Non-pigmented ciliary epithelial cell (primary cell): ENCODE measurements at places on chromosomes 1 and 21.

DNA sequence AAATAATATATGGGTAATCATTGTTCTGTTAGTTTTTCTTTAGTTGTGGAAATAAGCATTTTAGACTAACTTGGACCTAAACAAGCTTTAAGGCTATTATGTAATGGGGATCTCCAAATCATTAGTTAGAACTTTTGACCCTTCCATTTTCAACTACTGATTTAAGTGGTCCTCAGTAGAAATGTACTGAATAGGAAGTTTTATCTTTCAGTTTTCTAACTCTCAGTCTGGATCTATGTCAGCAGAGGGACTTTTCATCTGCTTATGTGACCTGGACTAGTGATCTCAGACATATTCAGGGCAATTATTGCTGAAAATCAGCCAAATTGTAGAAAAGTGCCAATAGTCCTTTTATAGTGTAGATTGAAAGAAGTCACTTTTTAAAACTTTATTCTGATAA lies 56.0 kb downstream of the SASS6 start:
- DNase-seq: no peak

DNA sequence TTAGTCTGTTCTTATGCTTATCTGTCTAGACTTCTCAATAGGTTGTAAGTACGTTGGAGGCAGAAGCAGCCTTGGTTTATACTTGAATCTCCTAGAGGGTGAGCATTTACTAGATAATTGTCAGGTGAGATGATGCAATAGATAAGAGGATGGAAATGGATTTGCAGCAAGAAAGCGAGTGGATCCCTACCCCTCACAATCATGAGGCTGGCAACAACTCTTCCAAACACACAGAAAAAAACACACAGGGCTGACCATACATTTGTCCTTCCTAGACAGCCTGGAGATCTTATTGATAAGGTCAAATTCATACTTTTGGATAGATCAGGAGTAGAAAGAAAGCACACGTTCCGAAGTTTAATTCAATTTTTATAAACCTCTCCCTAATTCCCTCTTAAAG lies 481.4 kb upstream of the CAMK1G start:
- DNase-seq: no peak

DNA sequence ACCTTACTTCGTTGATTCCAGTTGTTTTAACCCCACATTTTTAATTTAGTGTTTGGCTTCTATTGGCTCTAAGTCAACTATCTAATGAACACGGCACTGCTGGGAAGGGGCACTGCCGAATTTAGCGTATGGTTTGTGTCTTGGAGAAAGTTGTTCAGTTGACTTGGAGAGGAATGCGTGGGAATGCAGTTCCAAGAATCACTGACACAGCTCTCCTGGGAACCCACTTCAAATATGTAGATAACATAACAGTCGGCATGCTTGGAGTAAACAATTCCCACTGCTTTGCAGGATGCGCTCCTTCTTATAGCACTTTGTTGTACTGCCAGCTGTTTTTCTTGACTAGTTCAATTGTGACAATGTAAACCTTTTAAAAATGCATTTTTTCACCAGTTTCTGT lies 104.3 kb downstream of the RYR2 start:
- no peak for DNase-seq

DNA sequence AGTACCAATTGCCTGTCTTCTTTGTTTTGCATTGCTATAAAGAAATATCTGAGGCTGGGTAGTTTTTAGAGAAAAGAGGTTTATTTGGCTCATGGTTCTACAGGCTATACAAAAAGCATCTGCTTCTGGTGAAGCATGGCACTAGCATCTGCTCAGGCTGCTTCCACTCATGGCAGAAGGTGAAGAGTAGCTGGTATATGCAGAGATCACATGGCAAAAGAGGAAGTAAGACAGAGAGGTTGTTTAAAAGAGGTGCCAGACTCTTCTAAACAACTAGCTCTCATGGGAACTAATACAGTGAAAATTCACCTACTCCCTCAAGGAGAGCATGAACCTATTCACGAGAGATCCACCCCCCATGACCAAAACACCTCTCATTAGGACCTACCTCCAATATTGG lies 56.7 kb upstream of the GUCA2B start:
- no peak for DNase-seq

GRCh38 chr1:226627924-226628611 lies 79.5 kb downstream of the STUM start:
- no peak for DNase-seq

DNA sequence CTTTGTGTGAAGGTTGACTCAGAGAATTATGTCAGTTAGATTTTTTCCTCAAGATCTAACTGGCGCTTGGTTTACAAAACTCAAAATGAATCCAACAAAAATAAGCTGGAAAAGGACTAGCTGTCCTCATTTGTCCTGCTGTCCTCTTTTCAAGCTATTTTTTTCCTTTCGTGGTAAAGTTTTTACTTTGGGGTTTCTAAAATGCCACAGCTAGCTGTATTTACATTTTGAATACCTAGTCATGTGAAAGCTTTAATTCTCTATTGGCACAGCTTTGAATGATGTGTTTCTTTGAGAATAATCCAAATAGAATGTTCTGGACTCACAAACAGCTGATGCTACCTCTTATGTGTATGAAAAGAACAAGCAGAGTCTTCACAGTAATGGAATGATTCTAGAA lies 673.6 kb upstream of the NR5A2 start:
- no peak for DNase-seq

DNA sequence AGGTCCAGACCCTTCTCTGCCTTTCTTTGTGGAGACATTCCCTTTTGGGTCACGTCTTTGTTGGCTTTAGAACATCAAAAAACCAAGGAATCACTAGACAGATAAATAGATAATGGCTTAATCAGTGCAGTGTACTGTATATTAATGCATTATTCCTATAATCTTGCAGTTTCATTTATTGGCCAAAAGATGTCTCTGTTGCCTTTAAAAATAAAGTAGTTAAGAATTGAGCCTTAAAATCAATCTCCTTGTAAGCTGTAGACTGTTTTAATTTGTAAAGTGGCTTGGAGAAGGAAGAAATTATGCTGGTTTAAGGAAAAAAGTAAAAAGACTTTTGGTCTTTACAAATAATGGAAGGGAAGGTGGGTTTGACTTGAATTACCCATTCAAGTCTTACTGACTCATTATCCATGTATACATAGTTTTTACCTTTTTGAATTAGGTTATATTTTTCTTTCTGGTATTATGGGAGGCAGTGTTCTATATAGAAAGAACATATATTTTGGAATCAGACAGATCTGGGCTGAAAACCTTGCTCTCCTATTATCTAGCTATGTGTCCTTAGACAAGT lies 84.6 kb downstream of the VPS13D start:
- DNase-seq: no peak

DNA sequence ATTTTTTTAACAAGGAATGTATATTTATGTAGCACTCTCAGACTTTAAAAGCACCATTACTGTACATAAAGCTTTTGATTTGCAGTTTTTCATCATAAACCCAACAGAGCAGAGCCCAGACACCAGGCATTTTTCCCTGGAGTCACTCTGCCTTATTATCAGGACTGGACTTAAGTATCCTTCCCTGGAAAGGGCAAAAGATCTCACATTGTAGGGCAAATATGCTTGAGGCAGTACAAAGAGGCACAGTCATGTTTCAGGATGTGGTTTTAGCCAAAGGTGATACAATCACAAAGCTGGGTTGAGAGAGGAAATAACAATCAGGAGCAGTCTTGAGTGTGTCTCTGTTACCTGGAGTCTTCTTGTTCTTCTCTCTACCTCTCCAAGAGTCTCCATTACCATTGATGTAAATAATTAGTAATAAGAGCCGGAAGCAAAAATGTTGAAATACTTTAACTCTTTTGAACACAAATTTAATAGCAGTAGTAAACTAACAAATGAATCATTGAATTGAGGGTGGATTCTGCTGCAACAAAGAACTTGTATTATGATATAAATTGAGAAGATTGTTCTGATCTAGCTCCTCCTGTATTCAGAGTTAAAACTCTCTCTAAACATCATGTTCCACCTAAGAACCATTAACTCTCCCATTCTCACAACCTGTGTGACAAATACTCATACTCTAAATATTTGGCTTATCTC lies 160.5 kb downstream of the LTN1 start:
- peak; percentile 8 for DNase-seq

DNA sequence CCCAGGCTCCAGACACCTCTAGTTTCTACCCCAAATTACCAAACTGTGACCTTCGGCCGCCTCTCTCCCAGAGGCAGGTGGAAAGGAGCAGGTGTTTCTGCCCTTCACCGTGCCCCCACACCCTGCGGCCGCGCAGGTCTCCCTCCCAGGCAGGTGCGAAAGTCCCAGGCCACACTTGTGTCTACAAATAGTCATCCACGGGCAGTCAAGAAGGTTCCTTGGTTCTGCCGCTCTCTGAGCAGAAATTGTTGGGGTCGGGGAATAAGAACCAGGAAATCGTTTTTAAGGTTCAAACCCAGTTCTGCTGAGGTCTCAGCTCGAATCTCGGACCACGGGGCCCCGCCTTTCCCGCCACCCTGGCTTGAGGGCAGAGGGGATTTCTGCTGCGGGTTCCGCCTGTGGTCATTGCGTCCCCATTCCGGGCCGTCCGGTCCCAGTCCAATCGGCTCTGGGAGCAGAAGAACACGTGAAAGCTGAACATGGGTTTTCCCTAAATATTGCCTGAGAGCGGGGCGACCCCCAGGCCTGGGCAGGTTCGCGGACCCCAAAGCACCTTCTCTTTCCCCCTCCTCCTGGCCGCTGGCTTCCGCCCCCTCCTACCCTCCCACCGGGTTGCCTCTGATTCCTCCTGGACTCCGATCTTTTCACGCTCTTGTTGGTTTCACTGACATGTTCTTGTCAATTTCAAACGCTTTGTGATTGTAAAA lies 1.2 kb upstream of the ATF3 start:
- DNase-seq: no peak

- DNase-seq: no peak
These were observed 52.8 kb downstream of the DUSP10 start for GRCh38 chr1:221689138-221689537.

DNA sequence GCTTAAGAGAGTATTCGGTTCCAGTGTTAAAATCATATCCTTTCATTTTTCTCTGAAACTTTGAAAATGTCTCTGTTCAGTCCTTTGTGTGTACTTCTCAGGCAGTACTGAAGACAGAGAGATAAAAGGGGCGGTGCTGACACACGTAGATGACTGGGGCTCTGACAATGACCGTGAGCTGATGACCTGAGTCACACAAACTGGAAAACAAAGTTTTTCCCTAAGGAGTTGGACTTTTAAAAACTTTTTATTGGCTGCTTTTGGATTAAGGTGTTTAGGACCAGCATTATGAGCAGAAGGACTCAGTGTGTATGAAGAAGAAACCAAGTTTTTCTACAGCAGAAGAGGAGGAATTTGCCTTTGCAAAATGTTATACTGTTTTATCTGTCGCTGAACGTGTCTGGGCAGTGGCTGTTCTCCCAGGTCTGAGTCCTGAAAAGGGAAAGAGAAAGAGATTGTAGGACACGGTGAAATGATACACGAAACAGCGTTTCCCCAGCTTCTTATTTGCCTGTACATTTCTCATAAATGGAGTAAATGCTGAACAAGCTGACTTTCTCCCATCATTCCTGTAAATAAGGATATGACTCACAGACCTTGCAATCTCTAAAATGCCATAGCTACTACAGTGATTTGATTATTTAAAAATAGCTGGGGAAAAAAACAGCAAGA lies 51.5 kb downstream of the MAP3K7CL start:
- DNase-seq: peak; percentile 83

- no peak for DNase-seq
These were observed 53.9 kb downstream of the TENT5C start for GRCh38 chr1:117659550-117660270.

GRCh38 chr1:201513498-201514243 lies 6.7 kb upstream of the CSRP1 start:
- DNase-seq: no peak

DNA sequence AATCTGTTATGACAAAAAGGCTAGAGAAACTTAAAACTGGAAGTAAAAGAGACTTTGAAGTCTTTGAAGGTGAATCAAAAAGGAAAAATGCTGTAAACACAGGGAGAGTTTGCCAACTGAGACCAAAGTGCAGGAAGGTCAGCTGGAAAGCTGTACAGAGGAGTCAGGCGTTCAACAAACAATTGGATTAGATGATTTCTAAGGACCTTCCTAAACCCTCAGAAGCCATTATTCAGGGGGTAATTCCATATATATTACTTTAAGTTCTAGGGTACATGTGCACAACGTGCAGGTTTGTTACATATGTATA lies 156.8 kb downstream of the ZBTB18 start:
- DNase-seq: no peak

- no peak for DNase-seq
These were observed 121.3 kb upstream of the PAPPA2 start for GRCh38 chr1:176341656-176342055.

GRCh38 chr1:247528812-247529474 lies 7.3 kb downstream of the OR2C3 start:
- DNase-seq: no peak

DNA sequence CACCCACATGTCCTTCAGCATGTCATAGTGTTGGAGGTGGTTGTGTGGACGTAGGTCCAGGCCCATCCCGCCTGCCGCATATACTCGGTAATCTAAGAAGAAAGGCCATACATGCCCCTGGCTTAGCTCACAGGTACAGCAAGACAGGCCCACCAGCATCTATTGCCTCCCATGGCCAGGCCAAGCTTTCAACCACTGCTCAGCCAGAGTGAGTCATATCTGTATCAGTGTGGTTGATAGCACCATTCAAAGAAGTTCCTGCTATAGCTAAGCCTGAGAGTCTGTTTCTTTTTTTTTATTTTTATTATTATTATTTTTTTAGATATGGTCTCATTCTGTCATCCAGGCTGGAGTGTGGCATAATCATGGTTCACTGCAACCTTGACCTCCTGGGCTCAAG lies 17.0 kb downstream of the KLHDC8A start:
- DNase-seq: no peak

GRCh38 chr1:9069326-9070100 lies at the start of gene SLC2A5:
Gene SLC2A5 (minus strand): TSS chr1:9069635. CDS start chr1:9069536, 99 bp downstream.
- no peak for DNase-seq

DNA sequence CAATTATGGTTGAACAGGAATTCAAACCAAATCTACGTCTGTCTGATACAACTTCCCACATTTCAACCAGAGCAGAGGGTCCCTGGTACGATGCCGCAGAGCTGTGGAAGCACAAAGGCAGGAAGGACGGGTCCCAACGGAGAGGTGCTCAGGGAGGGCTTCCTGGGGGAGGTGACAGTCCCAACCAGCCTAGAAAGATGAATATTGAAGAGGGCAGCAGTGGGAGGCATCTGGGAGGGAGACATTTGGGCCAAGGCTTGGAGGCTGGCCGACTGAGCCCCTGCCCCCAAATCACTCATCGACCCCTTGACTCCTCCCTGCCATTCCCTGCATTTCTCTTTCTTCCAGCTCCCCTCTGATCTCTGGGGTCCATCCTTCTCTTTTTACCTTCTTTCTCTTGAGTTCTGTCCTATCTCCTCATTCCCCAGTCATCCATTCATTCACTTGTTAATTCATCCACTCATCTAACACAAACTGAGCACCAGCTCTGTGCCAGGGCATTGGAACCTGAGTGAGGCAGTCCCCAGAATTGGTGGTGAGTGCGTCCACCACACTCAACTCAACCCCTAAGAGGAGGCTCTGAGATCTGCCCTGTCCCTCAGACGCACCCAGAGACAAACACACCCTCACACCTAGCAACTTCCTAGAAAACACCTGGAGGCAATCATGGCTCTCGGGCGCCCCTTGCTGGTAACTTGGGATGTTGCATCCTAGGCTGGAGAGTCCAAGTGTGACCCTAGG lies 13.2 kb upstream of the CELA3B start:
- no peak for DNase-seq
